Stimulated activated CD4-positive, alpha-beta T cell treated with anti-CD3 and anti-CD28 coated beads, Interleukin-15, amount 100 ng/mL, for 24 hours (primary cell): ENCODE measurements at places on chromosomes 1 and 21.
A peak's percentile ranks its signal among the peaks of the same experiment; 100 is the strongest.

- DNase-seq = no peak
Measured at GRCh38 chr1:8687039-8687438, 130.4 kb downstream of the RERE start.

DNA sequence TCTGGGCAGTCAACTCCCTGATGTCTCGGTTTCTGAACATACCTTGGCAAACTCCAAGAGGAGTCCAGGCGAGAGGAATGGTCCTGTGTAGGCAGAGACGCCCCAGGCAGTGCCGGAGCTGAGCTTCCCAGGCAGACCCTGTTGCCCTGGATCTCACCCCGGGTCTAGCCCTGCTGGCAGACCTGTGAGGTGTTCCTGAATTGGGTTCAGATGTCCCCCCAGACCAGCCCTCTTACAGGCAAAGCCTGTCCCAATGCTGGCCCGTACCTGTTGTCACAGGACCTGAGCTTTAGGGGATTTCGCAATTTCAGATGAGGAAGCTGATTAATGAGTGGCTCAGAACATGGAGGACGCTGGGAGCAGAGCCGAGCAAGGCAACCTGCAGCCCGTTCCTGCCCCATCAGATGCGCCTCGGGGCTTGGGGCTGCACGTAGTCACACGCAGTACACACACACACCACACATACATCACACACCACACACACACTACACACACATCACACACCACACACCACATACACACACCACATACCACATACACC lies 38.5 kb upstream of the PDE9A start:
- DNase-seq = peak; percentile 71

DNA sequence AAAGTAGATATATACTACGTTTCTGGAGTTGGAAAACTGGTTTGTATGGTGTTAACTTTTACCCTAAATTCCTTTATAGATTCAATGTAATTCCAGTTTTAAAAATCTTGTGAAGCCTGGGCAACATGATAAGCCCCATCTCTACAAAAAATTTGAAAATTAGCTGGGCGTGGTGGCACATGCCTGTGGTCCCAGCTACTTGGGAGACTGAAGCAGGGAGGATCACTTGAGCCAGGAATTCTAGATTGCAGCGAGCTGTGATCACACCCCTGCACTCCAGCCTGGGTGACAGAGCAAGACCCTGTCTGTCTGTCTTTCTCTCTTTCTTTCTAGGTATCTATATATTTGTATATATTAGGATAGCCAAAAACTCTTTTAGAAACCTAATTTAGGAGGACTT lies 141.9 kb downstream of the CLEC20A start:
- DNase-seq = no peak

- DNase-seq = no peak
Measured at GRCh38 chr1:109761227-109762038, 2.3 kb downstream of the EPS8L3 start.

- no peak for DNase-seq
Measured at GRCh38 chr1:224358237-224358636, 1.6 kb downstream of the CNIH4 start.

GRCh38 chr1:223745731-223746130 lies 33.4 kb downstream of the CAPN2 start:
- no peak for DNase-seq

- no peak for DNase-seq
Measured at GRCh38 chr1:55886856-55887712, 671.9 kb upstream of the USP24 start.

DNA sequence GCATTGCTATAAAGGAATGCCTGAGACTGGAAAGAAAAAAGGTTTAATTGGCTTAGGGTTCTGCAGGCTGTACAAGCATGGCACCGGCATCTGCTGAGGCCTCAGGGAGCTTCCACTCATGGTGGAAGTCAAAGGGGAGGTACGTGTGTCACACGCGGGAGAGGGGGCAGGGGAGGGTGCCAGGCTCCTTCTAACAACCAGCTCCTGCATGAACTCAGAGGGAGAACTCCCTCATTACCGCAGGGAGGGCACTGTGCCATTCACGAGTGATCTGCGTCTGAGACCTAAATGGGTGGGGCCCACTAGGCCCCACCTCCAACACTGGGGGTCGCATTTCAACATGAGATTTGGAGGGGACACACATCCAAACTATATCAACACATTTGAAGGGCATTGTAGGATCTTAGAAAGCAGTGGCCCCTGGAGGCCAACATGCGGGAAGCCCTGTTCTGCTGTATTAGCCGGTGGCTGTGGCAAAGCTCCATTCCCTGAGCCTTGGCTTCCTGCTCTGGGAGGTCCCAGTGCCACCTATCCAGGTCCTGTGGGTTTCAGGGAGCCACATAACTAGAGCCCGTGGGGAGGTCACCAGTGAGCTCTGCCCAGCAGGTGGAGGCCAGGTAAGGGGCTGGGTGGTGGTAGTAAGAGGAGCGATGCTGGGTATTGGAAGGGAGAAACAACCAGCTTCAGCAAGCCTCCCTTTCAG lies 10.0 kb downstream of the WNT3A start:
- no peak for DNase-seq

- peak; percentile 63 for DNase-seq
Measured at GRCh38 chr1:27598902-27599528, 4.9 kb downstream of the AHDC1 start.

GRCh38 chr1:84434081-84434769 lies 35.9 kb downstream of the DNASE2B start:
- peak; percentile 8 for DNase-seq

DNA sequence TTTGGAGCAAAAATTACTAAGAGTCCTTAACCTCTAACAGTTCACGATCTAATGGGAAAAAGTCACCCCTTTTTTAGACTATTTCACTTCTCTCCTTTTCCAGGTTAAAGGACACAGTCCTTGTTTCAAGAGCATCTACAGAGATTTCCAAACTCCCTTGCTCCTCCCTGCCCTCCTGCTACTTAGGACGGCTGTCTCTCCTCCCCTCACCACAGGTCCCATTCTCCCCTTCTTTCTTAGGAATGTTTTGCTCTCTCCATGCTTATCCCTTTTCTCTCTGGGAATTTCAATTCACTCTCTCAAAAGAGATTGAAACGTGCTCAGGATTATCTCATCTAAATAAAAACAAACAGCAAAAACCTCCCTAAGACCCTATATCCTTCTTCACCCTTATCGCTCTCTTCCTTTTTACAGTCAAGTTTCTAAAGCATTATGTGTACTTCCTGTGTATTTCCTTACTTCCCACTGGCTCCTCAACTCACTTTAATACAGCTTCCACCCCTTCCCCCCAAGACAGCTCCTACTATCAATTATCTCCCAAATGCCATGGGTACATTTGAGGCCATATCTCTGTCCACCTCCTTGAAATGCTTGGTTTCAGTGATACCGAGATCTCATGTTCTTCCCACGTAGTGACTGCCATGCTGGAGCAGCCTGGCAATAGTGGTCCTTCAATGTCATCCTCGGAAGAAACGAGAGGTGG lies 43.2 kb upstream of the ZNF281 start:
- no peak for DNase-seq

DNA sequence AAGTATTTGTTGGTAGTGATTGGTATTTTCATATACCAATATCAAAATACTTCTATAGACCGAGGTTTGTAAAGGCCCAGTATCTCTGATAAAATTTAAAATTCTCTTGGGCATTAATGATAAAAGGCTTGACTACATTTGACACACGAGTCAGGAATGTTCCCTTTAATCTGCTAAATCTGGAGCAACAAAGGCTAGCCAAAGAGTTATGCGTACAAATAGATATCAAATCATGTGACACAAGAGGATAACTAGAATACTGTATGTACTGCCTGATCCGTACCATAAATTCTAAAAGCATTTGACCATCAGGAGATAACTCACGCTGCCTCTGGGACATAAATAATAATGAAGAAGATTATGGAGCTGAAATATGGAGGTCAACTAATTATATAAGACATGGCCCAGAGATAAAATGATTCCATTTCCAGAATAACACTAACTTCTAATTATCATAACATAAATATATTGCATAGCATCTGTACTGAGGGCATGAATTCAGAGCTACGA lies 64.2 kb upstream of the SH3GLB1 start:
- no peak for DNase-seq

DNA sequence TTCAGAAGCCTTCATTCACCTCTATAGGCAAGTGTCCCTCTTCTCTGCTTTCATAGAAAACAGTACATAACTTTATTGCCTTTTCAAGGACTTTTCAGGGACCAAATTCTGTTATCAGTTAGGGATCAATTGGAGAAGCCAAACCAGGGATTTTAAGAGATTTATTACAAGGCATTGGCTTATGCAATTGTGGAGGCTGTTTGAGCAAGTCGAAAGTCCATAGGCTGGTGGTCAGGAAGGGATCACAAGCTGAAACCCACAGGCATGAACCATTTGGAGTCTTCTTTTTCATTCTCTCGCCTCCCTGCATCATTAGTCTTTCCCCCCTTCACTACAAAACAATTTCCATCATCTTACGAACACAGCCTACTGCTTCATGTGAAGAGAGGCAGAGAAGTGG lies 34.8 kb upstream of the SYCP1 start:
- no peak for DNase-seq

- DNase-seq = no peak
Measured at GRCh38 chr1:59730302-59730701, 84.4 kb upstream of the HOOK1 start.

DNA sequence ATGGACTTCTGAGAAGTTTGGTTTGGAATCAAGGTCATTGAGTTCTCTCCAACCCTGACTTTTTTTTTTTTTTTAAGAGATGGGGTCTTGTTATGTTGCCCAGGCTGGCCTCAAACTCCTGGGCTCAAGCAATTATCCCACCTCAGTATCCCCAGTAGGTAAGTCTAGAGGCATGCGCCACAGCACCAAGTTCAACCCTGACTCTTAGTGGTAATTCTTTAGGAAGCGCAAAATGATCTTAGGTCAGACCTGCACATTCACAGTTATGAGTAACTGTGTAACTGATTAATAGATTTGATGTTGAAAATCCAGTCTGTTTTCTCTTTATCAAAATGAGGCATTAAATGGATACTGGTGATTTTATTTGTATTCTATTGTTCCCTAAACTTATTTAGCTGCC lies 95.9 kb downstream of the GREM2 start:
- no peak for DNase-seq

- no peak for DNase-seq
Measured at GRCh38 chr1:231632119-231632518, 5.5 kb downstream of the DISC1 start.

- DNase-seq = no peak
Measured at GRCh38 chr1:46529031-46529630, 22.3 kb downstream of the KNCN start.

DNA sequence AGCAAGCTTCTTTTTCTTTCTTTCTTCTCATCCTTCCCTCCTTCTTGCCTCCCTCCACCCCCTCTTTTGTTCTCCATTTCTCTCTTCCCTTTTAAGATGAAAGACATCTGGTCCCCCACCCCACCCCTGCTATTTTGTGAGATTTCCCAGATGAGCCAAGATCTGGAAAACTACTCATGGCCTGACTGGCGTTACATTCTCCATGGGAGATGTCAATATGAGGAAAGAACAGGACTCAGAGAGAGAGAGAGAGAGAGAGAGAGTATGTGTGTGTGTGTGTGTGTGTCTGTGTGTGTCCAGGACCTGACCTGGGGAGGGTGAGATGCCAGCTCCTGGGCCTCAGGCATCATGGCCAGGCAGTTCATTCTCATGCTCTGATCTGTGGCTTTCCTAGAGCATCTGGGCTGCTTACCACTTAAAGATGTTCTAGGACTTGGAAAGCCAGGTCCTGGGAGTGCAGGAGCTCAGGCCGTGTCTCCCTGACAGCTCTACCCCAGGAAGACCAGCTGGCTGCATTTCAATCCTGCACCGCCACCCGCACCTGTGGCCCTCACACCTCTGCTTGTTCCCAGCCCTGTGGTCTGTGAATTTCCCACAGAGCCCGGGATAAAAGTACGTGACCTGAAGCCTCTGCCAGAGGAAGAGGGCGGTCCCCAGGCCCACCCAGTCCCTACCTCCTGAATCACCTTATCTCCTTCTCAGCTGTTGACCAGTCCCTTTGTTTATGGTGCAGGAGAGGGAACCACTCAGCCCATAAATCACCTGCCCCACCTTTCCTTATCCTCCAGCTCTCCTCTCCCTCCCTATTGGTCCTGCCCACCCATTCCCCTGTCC lies 3.2 kb upstream of the BEST4 start:
- no peak for DNase-seq

DNA sequence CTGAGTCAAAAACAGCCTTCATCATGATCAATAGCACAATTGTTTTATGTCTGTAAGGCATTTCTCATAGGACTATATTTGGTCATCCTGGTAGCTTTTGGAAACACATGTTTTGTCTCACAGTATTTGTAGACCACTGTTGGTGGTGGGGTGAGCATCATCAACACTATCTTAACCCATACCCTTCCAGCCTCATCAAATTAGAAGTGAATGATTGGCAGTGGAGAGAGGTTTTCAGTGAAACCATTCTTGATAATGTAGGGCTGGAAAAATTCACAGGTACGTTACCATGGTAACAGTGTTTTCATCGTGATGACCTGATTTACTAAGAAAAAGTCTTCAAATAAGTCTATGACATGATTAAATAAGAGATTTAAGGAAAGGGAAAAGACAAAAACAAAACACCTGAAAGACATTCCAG lies 45.3 kb upstream of the C1orf105 start:
- no peak for DNase-seq

DNA sequence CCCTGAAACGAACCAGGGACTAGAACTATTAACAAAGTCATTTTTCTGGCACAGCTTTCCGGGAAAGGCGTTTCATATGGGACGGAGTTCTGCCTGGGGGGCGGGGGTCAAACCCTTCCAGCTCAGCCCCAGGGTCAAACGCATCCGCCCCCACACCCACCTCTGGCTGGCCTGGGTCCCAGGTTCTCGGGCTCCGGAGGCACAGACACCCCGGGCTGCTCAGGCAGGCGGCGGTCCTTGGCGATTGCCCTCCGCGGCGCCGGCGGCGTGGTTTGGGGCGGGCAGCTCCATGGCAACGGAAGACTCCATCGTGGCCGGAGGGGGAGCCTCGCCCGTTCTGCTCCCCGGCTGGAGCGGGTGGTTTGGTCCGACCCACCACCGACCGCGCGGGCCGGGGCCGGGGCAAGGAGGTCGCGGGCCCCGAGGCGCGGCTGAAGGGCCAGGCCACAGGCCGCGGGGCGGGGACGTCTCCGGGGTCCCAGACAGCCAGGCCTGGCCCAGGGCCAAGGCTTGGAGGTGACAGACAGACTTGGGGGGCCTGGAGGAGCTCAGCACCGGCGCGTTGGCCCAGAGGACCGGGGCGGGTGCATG lies at the start of gene CFAP74:
Gene CFAP74 (minus strand): TSS at position 246 of the 591 bp plus-strand sequence. CDS start 12,830 bp downstream, outside the sequence.
- DNase-seq = peak; percentile 40

GRCh38 chr1:17551755-17552234 lies 12.3 kb downstream of the ARHGEF10L start:
- DNase-seq = no peak

- DNase-seq = peak; percentile 55
Measured at GRCh38 chr21:46551636-46552241, 53.1 kb downstream of the S100B start.

GRCh38 chr1:12006167-12006921 lies 13.0 kb upstream of the MIIP start:
- no peak for DNase-seq

GRCh38 chr1:82785268-82785790 lies 984.6 kb downstream of the ADGRL2 start:
- DNase-seq = no peak

- no peak for DNase-seq
Measured at GRCh38 chr1:117697220-117697781, 91.5 kb downstream of the TENT5C start.
